ENCODE measurements at places on chromosomes 1 and 21. TPM values are rescaled to one million over a fixed set of nuclear protein-coding genes. Genes with fewer than 3 reads are reported as not detected.

Gene AKR7A3
- total RNA-seq: 0.11 TPM

Gene KCNK1
- total RNA-seq: 0.20 TPM

Gene OR2AK2
- not detected for total RNA-seq

Gene LIPI
- not detected for total RNA-seq

Gene TCP10L
- not detected for total RNA-seq

Gene CADM3
- total RNA-seq: 0.21 TPM

Gene ETNK2
- 13.5 TPM for total RNA-seq

Gene KCNA3
- total RNA-seq: not detected

Gene AK4
- 28.1 TPM for total RNA-seq

Gene ALPL
- total RNA-seq: 0.13 TPM

Gene LAD1
- total RNA-seq: not detected

Gene TNFRSF25
- total RNA-seq: 8.8 TPM

Gene ANXA9
- not detected for total RNA-seq

Gene ITLN1
- not detected for total RNA-seq

Gene NBPF6
- not detected for total RNA-seq

Gene OR6K3
- not detected for total RNA-seq

Gene CLCA1
- not detected for total RNA-seq

Gene CD84
- not detected for total RNA-seq

Gene CD244
- not detected for total RNA-seq

Gene NEGR1
- total RNA-seq: 12.4 TPM

Measured in pulmonary artery endothelial cell (primary cell).